Urinary bladder (tissue), 4 donors: ENCODE measurements at places on chromosomes 12 and 14. TPM values are rescaled to one million over a fixed set of nuclear protein-coding genes. Genes with fewer than 3 reads are reported as not detected.

- DNase-seq, result no peak
Measured at GRCh38 chr14:102574281-102575159, 17.9 kb upstream of the RCOR1 start.

- no peak for DNase-seq
Measured at GRCh38 chr14:102154821-102155549, 15.3 kb downstream of the WDR20 start.

DNA sequence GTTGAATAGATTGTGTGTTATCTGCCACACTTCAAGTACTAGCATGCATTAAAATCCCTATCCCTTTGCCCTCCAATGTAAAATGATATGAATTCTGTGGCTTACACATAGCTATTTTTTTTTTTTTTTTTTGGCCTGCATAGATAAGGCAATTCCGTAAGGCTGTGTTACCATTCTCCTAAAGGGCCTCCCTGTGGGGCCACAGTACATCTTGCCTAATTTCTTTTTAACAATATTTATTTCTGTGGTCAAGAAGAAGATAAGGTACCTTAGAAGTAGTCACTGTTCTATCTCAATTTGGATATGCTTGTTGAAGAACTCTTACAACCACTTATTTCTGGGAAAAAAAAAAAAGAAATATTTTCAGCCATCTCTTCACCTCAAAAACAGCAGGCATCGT lies 19.8 kb downstream of the FLRT2 start:
- DNase-seq, result no peak

- no peak for DNase-seq
Measured at GRCh38 chr12:114166362-114166761, 200.2 kb upstream of the RBM19 start.

- no peak for DNase-seq
Measured at GRCh38 chr12:117054279-117054678, 44.9 kb downstream of the TESC start.

GRCh38 chr12:9039397-9039977 lies 50.1 kb downstream of the KLRG1 start:
- peak; percentile 6 for DNase-seq

TROAP gene
- total RNA-seq, result 10.4 TPM

TGFB3 gene
- 90.7 TPM for total RNA-seq

NTN4 gene
- 12.8 TPM for total RNA-seq
